Central memory CD8-positive, alpha-beta T cell (primary cell): ENCODE measurements at places on chromosomes 7 and 10.
A peak's percentile ranks its signal among the peaks of the same experiment; 100 is the strongest.

DNA sequence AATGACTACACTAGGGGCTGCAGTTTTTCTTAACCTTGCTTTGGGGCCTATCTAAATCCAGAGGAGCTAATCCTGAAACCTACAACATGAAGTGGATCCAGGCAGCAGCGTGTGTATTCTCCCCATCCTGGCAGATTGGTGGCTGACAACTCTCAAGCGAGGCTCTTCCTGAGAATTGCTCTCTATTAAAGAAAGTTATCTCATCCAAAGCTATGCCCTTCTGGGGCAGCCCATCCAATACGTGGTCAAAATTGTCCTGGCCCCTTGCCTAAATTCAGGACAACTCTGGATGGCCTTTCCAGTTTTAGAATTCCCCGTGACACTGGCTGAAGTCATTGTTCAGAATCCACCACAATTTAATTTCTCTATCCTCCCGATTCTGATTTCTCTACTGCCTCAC lies 66.1 kb downstream of the IQUB start:
- no peaks in the 10 kb centered on the region for H3K36me3 ChIP-seq
- no peak for DNase-seq
- peaks cover 18% of the 10 kb centered on the region for H3K27me3 ChIP-seq
- H3K4me1 ChIP-seq: no peaks in the 10 kb centered on the region
- no peak overlapping the region for H3K4me3 ChIP-seq

GRCh38 chr10:78520737-78521430 lies 487.2 kb downstream of the RPS24 start:
- H3K27ac ChIP-seq: no peak overlapping the region
- H3K4me1 ChIP-seq: no peaks in the 10 kb centered on the region
- H3K4me3 ChIP-seq: no peak overlapping the region
- no peak for DNase-seq
- peaks cover 2% of the 10 kb centered on the region for H3K36me3 ChIP-seq
- peaks cover 26% of the 10 kb centered on the region for H3K27me3 ChIP-seq

DNA sequence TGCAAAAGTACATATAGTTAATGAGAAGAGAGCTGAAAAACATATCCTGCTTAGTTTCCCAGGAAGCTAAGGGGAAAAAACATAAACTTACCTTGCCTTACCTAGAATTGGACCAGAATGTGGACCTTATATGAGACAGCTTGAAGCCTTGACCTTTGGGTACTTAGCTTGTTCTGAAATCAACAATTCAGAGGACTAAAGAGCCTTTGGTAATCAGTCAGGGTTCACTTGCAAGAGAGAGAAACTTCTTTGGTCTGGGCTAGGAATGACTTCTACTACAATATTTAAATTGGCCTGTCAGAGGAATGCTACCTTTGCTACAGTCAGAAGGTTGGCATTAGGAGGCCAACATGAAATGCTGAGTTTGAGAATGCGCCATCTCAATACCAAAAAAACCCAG lies 24.9 kb downstream of the SAMD8 start:
- H3K27me3 ChIP-seq: no peaks in the 10 kb centered on the region
- peaks cover 44% of the 10 kb centered on the region for H3K4me1 ChIP-seq
- DNase-seq: no peak
- H3K36me3 ChIP-seq: no peaks in the 10 kb centered on the region
- no peak overlapping the region for H3K4me3 ChIP-seq
- peak overlapping the region; percentile 20 for H3K27ac ChIP-seq

DNA sequence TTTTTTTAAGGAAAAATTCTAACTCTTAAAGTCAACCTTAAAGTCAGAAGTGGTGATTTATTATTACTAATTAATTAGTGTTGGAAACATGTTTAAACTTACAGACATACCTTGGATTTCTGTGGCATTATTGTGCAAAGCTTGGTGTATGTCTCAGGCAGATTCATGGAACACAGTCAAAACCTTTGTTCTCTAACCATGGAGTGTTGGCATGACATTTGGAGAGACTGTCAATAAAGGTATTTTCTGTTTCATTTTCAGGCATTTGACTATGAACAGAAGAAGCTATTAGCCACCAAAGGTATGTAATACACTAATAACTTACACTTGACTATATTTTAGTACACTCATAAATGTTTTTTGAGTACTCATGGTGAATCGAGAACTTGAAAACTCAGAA lies 293.7 kb downstream of the BICC1 start:
- no peak overlapping the region for H3K4me3 ChIP-seq
- no peak overlapping the region for H3K27ac ChIP-seq
- no peaks in the 10 kb centered on the region for H3K27me3 ChIP-seq
- no peaks in the 10 kb centered on the region for H3K4me1 ChIP-seq
- DNase-seq: no peak

DNA sequence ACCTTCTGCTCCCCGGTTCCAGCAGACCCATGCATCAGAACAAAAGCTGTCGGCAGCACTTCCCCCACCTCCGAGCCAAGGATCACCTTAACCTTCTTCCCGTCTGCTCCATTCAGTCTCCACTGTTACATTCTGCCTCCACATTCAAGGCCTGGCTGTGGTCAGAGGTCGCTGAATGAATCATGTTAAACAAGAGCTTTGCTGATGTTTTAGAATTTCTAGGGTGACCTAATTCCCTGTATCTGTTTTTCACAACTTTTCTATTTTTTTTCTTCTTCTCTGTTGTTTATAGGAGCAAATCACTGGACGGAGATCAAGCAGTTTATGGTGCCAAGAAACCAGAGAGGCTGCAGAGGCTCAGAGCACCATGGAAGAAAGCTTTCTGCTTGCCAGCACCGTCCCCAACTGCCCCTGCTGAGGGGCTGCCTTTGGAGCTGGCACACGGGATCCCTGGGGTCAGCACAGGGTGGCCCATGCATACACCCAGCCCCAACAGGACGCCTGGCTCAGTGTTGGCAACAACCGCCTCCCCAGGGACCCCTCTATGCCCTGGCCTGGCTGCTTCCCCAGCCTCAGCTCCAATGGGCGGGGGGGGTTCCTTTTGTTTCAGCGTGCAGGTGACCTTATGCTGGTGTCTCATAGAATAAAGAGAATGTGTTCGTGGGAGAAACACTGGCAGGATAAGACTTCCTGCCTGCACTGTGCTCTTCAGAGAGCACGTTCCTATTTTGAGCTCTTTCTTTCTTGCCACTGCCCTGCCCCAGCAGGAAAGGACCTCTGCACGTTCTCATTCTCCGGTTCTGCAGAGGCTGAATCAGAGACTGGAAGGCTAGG lies 182.7 kb upstream of the LYZL2 start:
- DNase-seq: no peak
- H3K4me3 ChIP-seq: no peak overlapping the region
- H3K27ac ChIP-seq: no peak overlapping the region
- H3K27me3 ChIP-seq: no peaks in the 10 kb centered on the region
- H3K4me1 ChIP-seq: peaks cover 17% of the 10 kb centered on the region

DNA sequence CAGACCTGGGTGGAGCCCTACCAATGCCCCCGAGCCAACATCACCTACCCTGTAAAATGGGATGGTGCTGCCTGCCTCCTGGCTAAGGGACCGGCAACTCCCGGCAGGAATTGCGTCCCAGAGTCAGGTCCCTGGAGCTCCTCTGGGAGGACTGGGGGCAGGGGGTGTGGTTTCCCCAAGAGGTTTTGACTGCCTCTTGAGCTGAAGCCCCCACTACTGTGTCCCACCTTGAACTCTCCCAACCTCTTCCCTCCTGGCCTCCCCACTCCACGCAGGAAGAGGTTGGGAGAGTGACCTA lies 1.3 kb downstream of the SH2B2 start:
- DNase-seq: no peak
- peak overlapping the region; percentile 80 for H3K4me3 ChIP-seq
- peaks cover 32% of the 10 kb centered on the region for H3K4me1 ChIP-seq
- H3K27me3 ChIP-seq: no peaks in the 10 kb centered on the region

DNA sequence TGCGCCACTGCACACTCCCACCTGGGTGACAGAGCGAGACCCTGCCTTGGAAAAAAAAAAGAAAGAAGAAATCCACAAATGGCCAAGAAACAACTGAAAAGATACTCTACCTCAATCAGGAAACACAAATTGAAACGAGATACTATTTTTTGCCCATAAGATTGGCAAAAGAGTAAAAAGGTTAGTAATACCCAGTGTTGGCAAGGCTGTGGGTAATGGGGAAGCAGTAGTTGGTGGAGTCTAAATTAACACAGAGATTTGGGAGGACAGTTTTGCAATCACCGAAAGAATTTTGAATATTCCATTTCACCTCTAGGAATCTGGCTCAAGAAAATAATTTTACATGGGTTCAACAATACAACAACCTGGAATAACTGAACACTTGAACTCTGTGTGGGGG lies 19.9 kb downstream of the ABRAXAS2 start:
- no peak overlapping the region for H3K4me3 ChIP-seq
- DNase-seq: no peak
- H3K27ac ChIP-seq: no peak overlapping the region
- no peaks in the 10 kb centered on the region for H3K27me3 ChIP-seq
- peaks cover 32% of the 10 kb centered on the region for H3K36me3 ChIP-seq

- H3K36me3 ChIP-seq: no peaks in the 10 kb centered on the region
- no peak for DNase-seq
- no peak overlapping the region for H3K27ac ChIP-seq
- H3K4me1 ChIP-seq: no peaks in the 10 kb centered on the region
Observed at GRCh38 chr7:128352153-128352537, 8.4 kb upstream of the RBM28 start.

DNA sequence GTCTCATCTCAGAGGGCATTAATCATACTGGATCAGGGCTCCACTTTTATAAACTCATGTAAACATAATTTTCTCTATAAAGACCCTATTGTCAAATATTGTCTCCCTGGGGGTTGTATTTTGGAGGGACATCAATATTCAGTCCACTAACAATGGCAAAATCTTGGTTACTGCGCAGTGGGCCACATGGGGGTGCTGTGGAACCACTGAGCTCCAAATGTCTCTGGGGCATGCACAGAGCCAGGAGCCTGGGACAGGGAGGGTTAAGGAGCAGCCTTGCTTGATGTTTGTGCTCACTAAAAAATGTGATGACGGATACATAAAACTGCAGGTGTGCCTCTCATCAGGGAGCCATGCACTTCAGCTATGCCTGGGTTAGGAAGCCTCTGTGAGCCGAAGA lies 62.1 kb upstream of the PRSS58 start:
- peaks cover 5% of the 10 kb centered on the region for H3K4me1 ChIP-seq
- H3K27me3 ChIP-seq: peaks cover 28% of the 10 kb centered on the region
- DNase-seq: no peak
- H3K36me3 ChIP-seq: no peaks in the 10 kb centered on the region
- H3K4me3 ChIP-seq: peak overlapping the region; percentile 25
- peak overlapping the region; percentile 60 for H3K27ac ChIP-seq

- no peak overlapping the region for H3K27ac ChIP-seq
- no peaks in the 10 kb centered on the region for H3K4me1 ChIP-seq
- DNase-seq: no peak
- H3K4me3 ChIP-seq: no peak overlapping the region
- H3K36me3 ChIP-seq: no peaks in the 10 kb centered on the region
- H3K27me3 ChIP-seq: no peaks in the 10 kb centered on the region
Observed at GRCh38 chr7:120043250-120043649, 229.7 kb upstream of the KCND2 start.

DNA sequence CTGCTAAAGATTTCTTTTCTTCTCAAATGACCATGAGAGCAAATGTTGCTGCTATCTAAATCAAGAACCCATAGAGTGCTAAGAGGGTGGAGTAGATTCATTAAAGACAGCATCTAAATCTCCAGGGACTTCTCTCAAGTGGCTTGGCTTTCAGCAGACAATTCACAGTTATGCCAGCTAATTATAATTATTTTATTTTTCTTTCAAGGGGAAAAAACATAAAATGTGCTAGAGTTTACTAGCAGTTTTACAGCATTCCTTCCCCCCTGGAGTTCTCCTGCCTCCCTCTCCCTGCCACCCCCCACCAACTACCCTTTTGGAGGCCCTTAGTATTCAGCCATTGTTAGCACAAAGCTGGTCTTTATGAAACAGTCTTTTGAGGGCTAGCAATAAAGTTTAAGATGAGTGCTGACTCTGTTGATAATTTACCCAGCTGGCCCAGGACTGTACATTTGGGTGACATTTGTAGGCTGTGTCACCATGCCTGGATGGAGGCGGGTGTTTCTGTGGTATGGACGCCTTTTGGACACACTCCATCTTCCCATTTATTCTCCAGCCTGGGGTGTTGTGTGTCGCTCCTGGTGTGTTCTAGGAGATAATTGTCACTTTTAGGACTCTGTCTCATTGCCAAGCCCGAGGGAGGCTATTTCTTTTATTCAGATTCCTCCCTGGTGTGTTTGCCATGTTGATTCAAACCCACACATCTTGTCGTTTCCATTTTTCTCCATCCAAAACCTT lies 160.2 kb downstream of the CREB5 start:
- H3K27ac ChIP-seq: no peak overlapping the region
- H3K4me3 ChIP-seq: no peak overlapping the region
- H3K27me3 ChIP-seq: peaks cover 48% of the 10 kb centered on the region
- H3K36me3 ChIP-seq: no peaks in the 10 kb centered on the region
- DNase-seq: no peak

GRCh38 chr7:69685293-69685631 lies 87.0 kb downstream of the AUTS2 start:
- H3K4me3 ChIP-seq: peak overlapping the region; percentile 12
- no peaks in the 10 kb centered on the region for H3K27me3 ChIP-seq
- no peak for DNase-seq

- no peaks in the 10 kb centered on the region for H3K4me1 ChIP-seq
- no peak for DNase-seq
- no peak overlapping the region for H3K4me3 ChIP-seq
- H3K27ac ChIP-seq: no peak overlapping the region
Observed at GRCh38 chr10:29881336-29881771, 178.0 kb downstream of the JCAD start.

DNA sequence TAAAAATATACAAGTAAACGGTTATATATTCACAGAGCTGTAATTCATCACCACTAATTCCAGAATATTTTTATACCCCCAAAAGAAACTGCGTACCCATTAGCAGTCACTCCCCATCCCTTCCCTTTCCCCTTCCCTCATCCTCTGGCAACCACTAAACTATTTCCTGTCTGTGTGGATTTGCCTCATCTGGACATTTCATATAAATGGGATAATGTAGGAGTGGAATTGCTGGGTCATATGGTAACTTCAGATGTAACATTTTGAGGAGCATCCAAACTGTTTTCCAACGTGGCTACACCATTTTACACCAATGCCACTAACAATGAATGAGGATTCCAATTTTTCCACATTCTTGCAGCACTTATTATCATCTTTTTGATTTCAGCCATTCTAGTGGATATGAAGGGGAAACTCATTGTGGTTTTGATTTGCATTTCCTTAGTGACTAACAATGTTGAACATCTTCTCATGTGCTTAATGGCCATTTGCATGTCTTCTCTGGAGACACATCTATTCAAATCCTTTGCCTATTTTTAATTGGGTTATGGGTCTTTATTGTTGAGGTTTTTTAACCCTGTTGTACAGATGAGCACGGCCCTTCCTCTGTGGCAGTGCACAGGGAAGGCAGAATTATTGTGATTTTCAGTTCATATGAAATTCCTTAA lies 79.2 kb downstream of the RBM20 start:
- H3K27me3 ChIP-seq: no peaks in the 10 kb centered on the region
- no peak overlapping the region for H3K4me3 ChIP-seq
- peaks cover 8% of the 10 kb centered on the region for H3K4me1 ChIP-seq
- DNase-seq: no peak
- H3K27ac ChIP-seq: no peak overlapping the region
